ENCODE measurements at places on chromosomes 6 and 20.
A peak's percentile ranks its signal among the peaks of the same experiment; 100 is the strongest.

DNA sequence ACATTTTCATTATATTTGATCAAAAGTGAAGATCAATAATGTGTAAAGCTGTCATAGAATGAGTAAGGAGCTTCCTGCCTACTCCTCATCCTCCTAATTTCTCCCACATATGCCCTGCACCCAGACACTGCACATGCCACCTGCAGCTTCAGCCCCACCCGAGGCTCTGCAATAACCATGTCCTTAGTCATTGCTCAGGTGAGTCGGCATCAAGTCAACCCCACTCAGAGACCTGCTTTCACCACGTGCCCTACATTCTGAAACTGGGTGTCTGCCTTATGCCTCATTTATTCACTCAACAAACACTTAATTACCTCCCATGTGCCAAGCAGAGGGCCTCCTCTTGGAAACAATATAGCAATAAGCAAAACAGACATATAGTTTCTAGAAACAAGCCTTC is 15.4 kb upstream of the TNFAIP3 start:
- no peak for DNase-seq

GRCh38 chr20:53692465-53693067 is 98.9 kb upstream of the ZNF217 start:
- DNase-seq, result peak; percentile 26

GRCh38 chr6:53310771-53311585 is 37.8 kb downstream of the ELOVL5 start:
- DNase-seq, result no peak

GRCh38 chr6:124203101-124203811 is 399.6 kb downstream of the NKAIN2 start:
- DNase-seq, result no peak

DNA sequence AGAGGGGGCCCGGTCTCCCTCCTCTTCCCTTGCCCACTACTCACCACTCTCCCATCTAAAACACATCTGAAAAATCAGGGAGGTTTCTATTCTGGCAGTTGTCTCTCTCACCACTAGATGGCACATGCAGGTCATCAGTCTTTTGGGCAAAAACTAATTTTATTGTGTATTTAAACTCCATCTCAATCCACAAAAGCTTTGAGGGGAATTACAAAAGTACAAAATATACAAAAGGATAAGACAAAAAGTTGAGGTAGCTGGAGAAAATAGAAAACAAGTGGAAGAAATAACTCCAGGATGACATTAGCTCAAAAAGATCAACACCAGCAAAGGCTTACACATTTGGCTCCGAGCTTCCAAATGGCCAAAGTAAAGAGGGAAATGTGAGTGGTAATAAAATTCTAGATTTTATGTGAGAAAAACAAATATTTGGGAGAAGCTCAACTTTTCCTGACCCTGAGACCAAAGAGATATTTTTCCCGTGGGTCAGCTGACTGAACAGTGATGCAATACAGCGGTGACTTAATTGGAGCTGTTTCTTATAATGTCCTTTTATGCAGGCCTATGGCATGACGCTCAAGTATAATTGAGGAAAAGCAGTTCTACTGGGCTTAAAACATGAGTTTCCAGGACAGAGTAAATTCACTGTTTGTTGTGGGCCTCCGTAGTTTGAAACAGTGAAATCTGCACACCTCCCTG is 79.8 kb upstream of the CHD6 start:
- peak; percentile 51 for DNase-seq

DNA sequence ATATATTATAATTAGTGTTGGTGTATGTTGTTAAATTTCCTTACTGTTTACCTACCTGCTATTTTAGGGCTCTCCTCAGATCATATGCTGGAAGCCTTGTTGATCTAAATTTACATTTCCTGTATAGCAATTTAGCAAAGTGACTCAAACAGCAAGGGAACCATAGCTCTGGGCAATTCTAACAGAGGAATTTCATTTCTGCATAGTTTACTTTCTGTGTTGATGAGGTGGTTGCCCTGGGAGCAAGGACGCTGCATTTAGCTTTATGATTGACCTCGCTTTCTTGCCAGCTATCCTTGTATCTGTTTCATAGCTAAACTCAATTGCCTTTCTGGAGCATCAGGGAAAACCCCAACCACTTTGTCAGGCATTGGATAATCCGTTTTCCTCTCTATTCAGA is 810.8 kb downstream of the GRIK2 start:
- no peak for DNase-seq
